ENCODE measurements at places on chromosomes 16 and 17. TPM values are rescaled to one million over a fixed set of nuclear protein-coding genes. Genes with fewer than 3 reads are reported as not detected.

The NEK8 gene
- 2.3 TPM for total RNA-seq

The IL34 gene
- 14.3 TPM for total RNA-seq

The TAC4 gene
- total RNA-seq = not detected

The CHRNE gene
- 0.31 TPM for total RNA-seq

The SLC12A3 gene
- not detected for total RNA-seq

The MRC2 gene
- total RNA-seq = 1.8 TPM

The PMFBP1 gene
- not detected for total RNA-seq
